Activated CD4-positive, alpha-beta T cell treated with anti-CD3 and anti-CD28 coated beads, Interleukin-2, amount 10 ng/mL, durations not matched to agents 24 days and 14 days (primary cell): ENCODE measurements at places on chromosomes 12 and 14. TPM values are rescaled to one million over a fixed set of nuclear protein-coding genes. Genes with fewer than 3 reads are reported as not detected.

DNA sequence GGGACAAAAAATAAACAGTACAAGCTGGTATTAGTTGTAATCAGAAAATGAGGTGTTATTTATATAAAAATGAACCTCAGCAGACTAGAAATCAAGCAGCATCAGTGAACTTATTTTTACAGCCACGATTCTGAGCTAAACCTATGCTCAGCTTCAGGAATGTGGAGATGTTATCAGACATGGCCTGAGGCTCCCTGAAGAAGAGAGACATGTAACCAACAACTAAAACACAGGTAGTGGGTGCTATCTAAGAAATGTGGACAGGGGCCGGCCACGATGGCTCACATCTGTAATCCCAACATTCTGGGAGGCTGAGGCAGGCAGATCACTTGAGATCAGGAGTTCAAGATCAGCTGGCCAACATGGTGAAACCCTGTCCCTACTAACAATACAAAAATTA is 534.3 kb downstream of the VRK1 start:
- no peak for DNase-seq

DNA sequence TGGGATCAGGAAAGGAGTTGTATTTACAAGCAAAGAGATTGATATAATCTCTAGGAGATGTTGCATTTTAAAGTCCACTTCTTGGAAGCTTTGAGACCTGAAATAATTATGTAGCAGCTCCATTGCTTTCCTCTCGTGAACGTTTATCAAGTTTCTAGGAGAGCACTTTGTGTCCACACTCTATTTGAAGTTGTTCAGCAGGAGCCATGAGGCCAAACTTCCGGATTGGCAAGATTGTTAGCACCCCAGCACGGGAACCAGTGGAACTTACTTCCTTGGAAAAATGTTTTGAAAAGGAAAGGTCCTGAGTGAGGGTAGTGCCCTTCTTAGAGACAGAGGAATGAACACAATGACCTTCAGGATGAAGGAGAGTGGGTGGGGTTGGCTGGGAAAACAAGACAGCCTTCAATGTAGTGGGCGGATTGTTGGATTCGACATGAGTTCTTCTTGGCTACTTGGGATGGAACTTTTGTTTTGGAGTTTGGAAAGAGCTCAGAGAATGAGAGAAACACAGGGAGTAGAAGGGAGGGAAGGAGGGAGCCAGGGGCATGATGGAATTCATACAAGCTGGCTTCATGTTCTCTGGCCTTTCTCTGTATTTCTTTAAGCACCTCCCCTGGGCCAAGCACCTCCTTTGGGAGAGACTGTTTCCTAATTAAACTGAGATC is 23.8 kb upstream of the CISTR start:
- DNase-seq: no peak

- no peak for DNase-seq
These were observed 679 bp upstream of the SAV1 start for GRCh38 chr14:50668826-50669143.

DNA sequence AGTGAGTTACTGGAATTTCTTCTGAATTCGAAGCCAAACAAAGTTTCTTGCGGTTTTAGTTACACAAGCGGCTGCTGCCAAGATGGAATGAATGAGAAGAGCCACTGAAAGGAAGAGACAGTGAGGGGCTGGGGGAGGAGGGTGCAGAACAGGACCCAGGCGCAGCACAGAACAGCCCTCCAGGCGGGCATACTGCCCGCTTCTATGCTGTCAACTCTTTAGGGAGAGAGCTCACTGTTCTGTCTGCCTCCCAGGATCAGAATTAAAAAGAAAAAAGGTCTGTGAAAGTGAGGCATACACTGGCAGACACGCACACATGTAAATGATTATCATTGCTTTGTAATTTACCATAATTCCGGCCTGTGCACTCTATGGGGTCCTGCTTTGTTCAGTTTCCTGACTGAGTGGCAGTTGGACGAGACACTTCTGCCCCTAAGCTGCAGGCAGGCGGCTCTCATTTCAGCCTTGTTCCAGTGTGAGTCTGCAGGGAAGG is 231.6 kb downstream of the CACNA1C start:
- no peak for DNase-seq

- DNase-seq: no peak
These were observed 4.9 kb downstream of the PXN start for GRCh38 chr12:120260607-120261006.

DNA sequence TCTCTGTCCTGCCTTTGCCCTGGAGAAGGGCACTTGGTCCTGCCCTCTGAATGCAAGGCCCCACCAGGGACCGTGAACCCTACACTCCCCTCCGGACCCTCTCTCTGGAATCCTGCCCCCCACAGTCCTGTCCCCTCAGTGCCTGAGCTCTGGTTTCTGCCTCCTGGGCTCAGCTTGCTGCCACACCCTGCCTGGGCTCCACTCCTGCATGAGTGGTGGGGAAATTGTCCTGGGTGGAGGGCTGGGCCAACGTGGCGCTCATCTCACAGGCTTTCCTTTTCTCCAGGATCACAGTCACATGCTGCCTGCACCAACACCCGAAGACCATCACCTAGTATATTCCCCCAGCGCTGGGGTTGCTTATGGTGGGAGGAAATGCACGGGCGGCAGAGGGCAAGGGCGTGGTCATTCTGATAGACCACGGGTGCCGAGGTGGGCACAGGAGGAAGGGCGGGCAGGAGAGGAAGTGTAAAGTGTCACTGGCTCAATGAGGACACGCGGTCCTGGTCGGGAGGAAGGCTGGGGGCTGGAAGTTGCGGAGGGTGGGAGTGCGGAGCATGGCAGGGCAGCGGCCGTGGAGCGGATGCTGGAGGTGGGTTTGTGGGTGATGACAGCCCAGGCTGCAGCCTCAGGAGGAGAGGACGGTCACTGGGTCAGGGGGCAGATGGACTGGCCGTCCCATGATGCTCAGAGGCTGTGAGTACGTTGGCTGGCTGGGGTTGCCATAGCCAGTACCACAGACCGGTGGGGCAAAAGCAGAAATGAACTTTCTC is 99.5 kb downstream of the KIF26A start:
- DNase-seq: no peak

GRCh38 chr14:59352961-59353360 is 112.2 kb downstream of the GPR135 start:
- DNase-seq: no peak

GRCh38 chr14:68279777-68280233 is 460.2 kb downstream of the RAD51B start:
- no peak for DNase-seq

- DNase-seq: peak; percentile 50
These were observed 10.4 kb downstream of the AKAP5 start for GRCh38 chr14:64475585-64476273.

DNA sequence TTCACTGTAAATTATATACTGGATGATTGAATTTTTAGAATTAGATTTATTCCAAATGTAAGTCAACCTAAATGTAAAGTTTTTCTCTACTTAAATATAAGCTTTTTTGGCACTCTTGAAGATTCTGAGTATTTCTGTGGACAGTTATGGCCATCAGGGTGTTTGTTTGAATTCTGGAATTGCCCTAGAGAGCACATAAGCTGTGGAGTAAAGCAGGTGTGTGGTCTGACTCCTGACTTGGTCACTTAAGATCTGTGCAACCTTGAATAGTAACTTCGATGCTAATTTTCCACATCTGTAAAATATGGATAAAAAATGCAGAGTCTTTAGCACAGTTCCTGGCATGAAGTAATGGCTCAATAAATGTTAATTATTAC is 64.4 kb downstream of the FUT8 start:
- DNase-seq: no peak

DNA sequence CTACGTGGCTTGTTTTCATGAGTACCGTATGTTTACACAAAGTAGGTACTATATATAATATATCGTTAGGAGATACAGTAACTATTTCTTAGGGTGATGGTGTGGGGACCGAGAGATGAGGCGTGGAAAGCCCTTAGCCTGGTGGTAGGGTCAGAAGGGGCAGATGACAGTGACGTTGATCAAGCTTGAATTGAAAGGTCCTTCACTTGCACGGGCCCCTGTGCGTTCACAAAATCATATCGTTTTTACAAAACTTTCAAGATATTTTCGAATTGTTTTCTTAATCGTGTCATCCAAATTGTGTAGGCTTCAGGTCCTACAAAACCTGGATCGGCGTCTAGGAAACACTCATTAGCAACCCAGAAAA is 881 bp upstream of the SOS2 start:
- DNase-seq: no peak

GRCh38 chr12:12476857-12477531 is 85.7 kb downstream of the DUSP16 start:
- peak; percentile 50 for DNase-seq

DNA sequence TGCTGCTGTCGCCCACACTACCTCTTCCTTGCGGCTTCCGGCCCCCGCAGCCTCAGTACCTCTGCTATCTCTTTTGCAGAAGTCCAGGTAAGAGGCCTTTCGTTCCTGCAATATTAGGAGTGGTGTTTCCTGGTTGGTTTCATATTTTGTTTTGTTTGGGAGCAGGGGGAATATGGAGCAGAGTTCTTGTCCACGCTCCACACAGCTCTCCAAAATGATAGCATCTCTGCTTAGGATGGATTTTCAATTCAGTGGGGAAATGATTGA is 768 bp downstream of the OXA1L start:
- no peak for DNase-seq

GRCh38 chr12:108511633-108512540 is 3.2 kb upstream of the FICD start:
- DNase-seq: peak; percentile 92

- DNase-seq: no peak
These were observed 170.9 kb upstream of the PARP11 start for GRCh38 chr12:4044101-4044500.

- no peak for DNase-seq
These were observed 17.1 kb upstream of the OR4K17 start for GRCh38 chr14:20093442-20093841.

DNA sequence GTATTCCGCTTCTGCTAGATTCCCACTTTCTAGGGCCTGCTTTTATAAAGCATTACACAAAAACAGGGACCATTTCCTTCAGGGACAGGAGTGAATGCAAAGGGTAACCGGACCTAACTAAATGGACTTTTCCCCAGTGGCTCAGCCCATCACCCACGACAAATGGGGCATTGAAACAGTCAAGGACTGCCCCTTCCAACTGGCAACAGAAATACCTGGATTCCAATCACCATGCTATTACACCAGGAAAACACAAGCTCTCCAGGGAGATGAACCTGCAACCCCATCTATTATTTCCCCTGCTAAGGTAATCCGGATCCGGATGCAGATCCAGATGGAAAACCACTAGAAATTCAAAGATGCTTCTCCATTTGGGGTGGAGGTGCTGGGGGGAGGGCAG is 1.0 kb downstream of the MPHOSPH9 start:
- no peak for DNase-seq

GRCh38 chr14:102645746-102646440 is 53.4 kb downstream of the RCOR1 start:
- DNase-seq: no peak

GRCh38 chr14:77322250-77322902 is 1.5 kb downstream of the GSTZ1 start:
- DNase-seq: peak; percentile 59

DNA sequence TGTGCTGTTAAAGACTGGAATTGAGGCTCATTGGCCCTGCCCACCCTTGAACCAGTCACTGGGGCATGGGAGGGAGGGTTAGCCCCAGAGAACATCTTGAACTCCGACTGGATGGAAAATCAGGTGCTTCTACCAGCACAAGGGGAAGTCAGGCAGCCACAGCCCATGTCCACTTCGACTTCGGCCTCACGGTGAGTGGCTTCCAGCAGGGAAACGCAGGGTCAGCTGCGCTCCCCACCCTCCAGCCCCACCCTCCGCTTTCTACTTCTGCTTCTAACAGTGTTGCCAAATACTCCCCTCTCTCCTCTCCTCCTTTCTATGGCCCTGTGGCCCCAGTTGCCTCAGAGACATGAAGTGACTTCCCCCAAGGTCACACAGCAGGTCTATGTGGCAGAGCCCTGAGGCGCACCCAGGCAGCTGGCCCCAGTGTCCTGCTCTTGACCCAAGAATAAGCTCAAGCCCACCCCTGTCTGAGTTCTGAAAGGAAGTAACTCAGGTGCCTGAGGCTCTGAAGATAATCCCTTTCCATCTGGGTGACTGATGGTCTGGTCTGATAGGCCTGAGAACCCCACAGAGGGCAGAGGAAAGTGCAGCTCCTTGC is 11.9 kb upstream of the SH2B3 start:
- peak; percentile 51 for DNase-seq

DNA sequence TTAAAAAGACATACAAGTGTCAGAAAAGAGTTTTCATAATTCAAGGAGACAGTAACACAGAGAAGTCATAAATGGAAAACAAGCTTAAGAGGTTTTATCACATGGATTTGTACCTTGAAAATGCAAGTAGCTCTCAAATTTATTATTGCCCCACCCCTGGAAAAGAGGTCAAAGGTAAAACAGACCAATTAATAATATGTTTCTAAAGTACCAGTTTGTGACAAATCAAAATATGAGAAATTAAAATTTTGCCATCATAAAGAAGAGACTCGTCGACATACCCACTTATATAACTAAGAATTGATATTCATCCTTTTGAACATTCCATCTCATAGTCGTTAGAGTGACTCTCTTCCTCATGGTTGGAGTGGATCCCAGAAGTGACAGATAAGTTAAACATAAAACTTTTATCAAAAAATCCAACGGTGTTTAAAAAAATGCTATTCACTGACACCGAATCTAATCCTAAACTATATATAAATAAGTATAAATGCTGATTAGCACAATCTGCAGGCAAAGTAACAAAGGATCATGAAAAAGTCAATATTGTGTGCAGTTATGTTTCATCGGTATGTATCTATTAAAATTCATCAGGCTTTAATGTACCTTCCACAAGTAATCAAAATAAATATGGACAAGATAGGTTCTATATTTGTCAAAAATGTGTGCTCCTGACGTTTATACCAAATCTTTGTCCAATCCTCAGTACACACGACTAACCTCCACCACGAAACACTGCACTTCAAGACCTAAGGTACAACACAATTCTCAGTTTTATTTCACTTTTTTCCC is 2.3 kb downstream of the CORO1C start:
- DNase-seq: no peak

DNA sequence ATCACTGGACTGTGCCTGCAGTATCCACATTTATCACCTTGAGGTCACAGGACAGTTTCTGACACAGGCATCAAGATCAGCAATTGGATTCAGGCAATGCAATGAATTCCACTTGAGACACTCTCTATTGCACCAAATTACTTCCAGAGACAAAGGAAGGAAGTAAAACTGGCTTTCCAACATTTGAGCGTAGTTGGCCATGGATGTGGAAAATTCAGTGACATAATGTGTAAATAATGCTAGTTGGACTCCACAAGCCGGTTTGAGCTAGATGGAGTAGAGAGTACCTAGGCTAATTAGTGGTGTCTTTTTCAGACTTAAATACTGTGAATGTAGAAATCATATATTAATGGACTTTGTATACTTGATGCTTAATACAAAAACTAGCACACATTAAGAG is 168.3 kb upstream of the SYT1 start:
- DNase-seq: no peak

The DBX2 gene
- not detected in 2 replicates for total RNA-seq

The AKAP6 gene
- 0.51 and 0.57 TPM in 2 replicates for total RNA-seq

The CLEC1B gene
- not detected in 2 replicates for total RNA-seq

The PTPRO gene
- 0.69 and 1.6 TPM in 2 replicates for total RNA-seq

The SYT1 gene
- total RNA-seq: not detected in 2 replicates

The NTF3 gene
- total RNA-seq: not detected in 2 replicates

The SMIM41 gene
- total RNA-seq: 0.19 TPM in 1 of 2 replicates, not detected in the other
